ENCODE measurements at places on chromosomes 7 and 10.

- H3K27me3 ChIP-seq: no peaks in the 10 kb centered on the region
- DNase-seq: no peak
Measured at GRCh38 chr7:77944183-77945182, 145.9 kb downstream of the PHTF2 start.

- H3K36me3 ChIP-seq: no peaks in the 10 kb centered on the region
- H3K4me1 ChIP-seq: no peaks in the 10 kb centered on the region
- H3K4me3 ChIP-seq: no peak overlapping the region
- no peak overlapping the region for H3K27ac ChIP-seq
Measured at GRCh38 chr7:78983483-78983882, 470.0 kb downstream of the MAGI2 start.

DNA sequence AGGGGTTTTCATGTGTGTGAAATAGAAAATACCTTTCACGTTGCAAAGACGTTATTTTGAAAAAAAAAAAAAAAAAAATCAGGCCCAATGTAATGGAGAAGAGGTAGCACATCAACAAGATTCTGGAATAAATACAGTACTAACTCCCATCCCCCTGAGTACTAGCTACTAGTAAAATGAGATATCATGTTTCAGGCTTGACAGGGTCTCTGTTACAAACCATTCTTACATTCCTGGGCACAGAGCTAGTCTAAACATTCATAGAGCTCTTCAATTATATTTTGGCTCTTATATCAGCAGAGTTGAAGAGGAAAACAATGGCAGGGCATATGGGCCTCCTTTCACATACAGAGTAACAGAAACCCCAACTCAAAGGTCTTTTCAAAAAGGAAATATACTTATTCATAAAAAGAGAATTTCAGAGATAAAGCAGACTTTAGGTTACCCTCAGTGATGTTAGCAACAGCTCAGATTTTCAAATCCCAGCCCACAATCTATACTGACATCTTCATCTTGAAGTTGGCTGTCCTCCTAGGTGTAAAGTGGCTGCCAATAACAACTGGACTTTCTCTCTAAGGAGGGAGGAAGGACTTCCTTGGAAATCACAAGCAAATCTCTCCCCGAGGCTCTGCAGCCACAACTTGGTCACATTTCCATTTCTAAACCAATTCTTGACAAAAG is 18.6 kb downstream of the C7orf33 start:
- H3K36me3 ChIP-seq: no peaks in the 10 kb centered on the region
- H3K4me3 ChIP-seq: no peak overlapping the region
- H3K4me1 ChIP-seq: no peaks in the 10 kb centered on the region
- H3K27ac ChIP-seq: no peak overlapping the region
- no peak for DNase-seq
- no peaks in the 10 kb centered on the region for H3K27me3 ChIP-seq

DNA sequence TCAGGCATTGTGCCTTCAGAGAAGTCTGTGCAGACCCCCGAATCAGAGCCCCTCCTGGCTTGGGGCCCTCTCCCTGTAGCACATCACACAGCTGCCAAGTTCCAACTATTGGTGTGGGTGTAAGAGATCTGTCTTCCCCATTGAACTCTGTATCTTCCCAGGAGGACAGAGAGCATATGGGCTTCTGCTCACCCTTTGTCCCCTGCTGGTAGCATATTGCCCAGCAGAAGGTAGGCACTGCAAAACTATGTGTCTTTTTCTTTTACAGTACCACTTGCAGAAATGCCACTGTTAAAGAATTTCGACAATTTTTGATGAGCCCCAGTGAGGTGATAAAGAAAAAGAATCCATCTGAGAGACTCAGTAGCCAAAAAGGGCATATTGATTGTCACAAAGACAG is 59.6 kb downstream of the NPY start:
- H3K4me3 ChIP-seq: no peak overlapping the region
- DNase-seq: no peak
- H3K4me1 ChIP-seq: no peaks in the 10 kb centered on the region
- no peaks in the 10 kb centered on the region for H3K27me3 ChIP-seq

DNA sequence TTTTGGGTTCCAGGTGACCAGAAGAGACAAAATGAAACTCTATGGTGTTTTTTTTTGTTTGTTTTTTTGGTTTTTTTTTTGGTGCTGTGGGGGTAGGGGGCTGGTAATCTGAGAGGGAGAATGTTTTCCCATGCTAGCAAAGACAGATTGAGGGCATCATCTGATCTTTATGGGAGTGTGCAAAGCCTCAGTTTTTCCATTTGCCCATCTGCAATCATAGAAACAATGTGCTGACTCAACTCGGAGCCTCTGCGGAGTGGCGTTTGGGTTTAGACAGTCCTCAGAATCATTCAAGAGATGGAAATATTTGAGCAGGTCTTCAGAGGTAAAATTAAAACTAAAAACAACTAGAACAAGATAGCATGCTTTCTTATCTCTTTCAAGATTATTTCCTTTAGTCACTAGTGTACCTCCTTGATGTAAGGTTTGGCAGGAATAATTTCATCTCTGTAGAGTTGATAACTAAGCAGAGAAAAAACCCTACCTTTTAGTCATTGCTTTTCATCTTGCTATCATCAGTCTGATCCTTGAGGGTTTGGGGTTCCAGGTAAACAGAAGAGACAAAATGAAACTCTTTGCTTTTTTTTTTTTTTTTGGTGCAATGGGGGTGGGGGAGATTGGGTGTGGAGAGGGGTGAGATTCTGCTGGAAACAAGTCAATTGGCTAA is 18.0 kb downstream of the CNNM2 start:
- no peaks in the 10 kb centered on the region for H3K4me1 ChIP-seq
- H3K27me3 ChIP-seq: no peaks in the 10 kb centered on the region
- no peak overlapping the region for H3K4me3 ChIP-seq

DNA sequence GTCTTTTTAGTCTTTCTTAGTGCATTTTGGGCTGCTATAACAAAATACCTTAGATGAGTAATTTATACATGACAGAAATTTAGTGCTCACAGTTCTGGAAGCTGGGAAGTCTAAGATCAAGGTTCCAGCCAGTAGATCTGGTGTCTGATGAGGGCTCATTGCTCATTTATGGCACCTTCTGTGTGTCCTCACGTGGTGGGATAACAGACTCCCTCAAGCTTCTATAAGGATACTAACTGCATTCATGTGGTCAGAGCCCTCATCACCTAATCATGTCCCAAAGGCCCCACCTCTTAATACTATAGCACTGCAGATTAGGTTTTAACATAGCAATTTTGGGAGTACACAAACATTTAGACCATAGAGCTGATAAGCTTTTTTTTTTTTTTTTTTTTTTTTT is 80.4 kb downstream of the ZNRF2 start:
- H3K4me1 ChIP-seq: no peaks in the 10 kb centered on the region
- H3K27me3 ChIP-seq: no peaks in the 10 kb centered on the region
- no peak overlapping the region for H3K4me3 ChIP-seq
- no peak overlapping the region for H3K27ac ChIP-seq
- no peak for DNase-seq

DNA sequence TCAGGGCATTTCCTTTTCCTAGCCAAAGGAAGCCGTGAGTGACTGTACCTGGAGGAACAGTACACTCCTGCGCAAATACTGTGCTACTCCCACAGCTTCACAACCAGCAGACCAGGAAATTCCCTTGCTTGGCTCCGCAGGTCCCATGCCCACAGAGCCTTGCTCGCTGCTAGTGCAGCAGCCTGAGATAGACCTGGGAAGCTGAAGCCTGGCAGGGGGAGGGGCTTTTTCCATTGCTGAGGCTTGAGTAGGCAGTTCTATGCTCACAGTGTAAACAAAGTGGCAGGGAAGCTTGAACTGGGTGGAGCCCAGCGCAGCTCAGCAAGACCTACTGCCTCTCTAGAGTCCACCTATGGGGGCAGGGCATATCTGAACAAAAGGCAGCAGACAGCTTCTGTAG is 291.2 kb downstream of the HGF start:
- H3K36me3 ChIP-seq: no peaks in the 10 kb centered on the region
- no peaks in the 10 kb centered on the region for H3K4me1 ChIP-seq
- H3K27me3 ChIP-seq: no peaks in the 10 kb centered on the region

- DNase-seq: no peak
- H3K4me3 ChIP-seq: no peak overlapping the region
- H3K27ac ChIP-seq: no peak overlapping the region
Measured at GRCh38 chr7:106869954-106870353, 4.9 kb downstream of the PIK3CG start.

- no peak for DNase-seq
- H3K27me3 ChIP-seq: no peaks in the 10 kb centered on the region
- no peaks in the 10 kb centered on the region for H3K4me1 ChIP-seq
- H3K27ac ChIP-seq: no peak overlapping the region
- H3K36me3 ChIP-seq: no peaks in the 10 kb centered on the region
Measured at GRCh38 chr7:45036317-45036716, 36.3 kb downstream of the CCM2 start.

GRCh38 chr10:11224792-11225416 is 207.2 kb downstream of the CELF2 start:
- no peaks in the 10 kb centered on the region for H3K36me3 ChIP-seq
- no peak overlapping the region for H3K27ac ChIP-seq
- H3K4me1 ChIP-seq: no peaks in the 10 kb centered on the region
- no peak overlapping the region for H3K4me3 ChIP-seq
- DNase-seq: no peak

DNA sequence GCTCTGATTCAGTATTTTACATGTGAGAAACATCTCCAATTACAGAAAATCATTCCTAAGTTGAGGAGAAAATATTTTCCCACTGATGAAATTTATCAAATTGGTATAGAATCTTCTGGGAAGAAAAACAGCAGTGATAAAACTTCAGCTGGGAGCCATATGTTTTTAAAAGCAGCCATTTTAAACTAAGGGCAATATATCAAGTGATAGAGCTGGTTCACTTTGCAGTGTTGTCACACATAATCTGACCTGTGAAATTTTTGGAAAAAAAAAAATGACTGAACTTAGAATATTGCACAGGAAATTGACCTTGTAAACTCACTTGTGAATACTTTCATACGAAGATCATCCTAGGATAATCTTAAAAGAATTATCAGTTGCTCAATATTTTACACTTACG is 10.5 kb upstream of the EZH2 start:
- H3K27me3 ChIP-seq: no peaks in the 10 kb centered on the region
- H3K4me3 ChIP-seq: no peak overlapping the region
- no peaks in the 10 kb centered on the region for H3K36me3 ChIP-seq
- DNase-seq: no peak
- H3K4me1 ChIP-seq: no peaks in the 10 kb centered on the region

DNA sequence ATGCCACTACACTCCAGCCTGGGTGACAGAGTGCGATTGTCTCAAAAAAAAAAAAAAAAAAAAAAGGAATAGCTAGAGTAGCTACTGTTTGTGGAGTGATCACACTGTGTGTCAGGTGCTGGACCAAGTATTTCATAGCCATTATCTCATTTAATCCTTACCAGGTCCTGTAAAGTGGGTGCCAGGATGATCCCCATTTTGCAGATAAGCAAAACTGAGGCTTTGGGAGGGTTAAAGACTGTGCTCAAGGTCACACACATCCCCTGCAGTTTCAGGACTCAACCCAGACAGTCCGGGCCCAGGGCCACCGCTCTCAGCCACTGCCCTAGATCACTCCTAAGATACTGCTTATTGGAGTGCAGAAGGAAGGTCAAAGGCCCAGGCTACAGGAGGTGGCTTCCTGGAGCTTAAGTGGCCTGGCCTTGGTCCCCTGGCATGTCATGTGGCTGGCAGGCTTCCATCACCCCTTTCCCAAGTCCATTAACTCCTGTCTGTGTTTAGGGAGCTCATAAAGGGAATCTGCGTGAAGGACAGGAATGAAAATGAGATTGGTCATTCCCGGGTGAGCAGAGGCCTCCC is 12.4 kb upstream of the WBP1L start:
- H3K36me3 ChIP-seq: peaks cover 9% of the 10 kb centered on the region
- DNase-seq: no peak
- H3K4me1 ChIP-seq: no peaks in the 10 kb centered on the region
- H3K27ac ChIP-seq: no peak overlapping the region
- no peak overlapping the region for H3K4me3 ChIP-seq

Measured in pancreas (tissue), 10 donors.